ENCODE measurements at places on chromosomes 12 and 14.

- peak; percentile 40 for DNase-seq
Observed at GRCh38 chr14:91354221-91354916, 63.3 kb downstream of the CCDC88C start.

DNA sequence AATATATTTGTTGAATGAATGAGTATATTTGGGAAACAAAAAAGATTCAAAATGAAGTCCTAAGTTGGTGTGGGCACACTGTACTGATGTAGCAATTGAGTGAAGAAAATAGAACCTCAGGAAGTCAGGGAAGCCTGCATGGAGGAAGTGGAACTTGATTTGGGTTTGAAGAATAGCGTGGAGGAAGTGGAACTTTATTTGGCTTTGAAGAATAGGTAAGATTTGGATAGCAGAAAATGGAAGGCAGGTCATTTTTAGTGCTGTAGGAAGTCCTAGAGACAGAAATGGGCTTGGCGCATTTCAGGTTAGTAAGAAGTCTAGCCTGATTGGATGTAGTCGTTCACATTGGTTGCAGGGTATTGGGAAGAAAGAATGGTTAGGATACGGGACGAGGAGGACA, 5.4 kb downstream of the C12orf75 start:
- no peak for DNase-seq

GRCh38 chr12:46770501-46771183, 55.2 kb downstream of the SLC38A4 start:
- peak; percentile 67 for DNase-seq

GRCh38 chr14:93950948-93951634, 23.9 kb downstream of the FAM181A start:
- no peak for DNase-seq

GRCh38 chr14:98956661-98957060, 315.3 kb downstream of the BCL11B start:
- no peak for DNase-seq

- DNase-seq: no peak
Observed at GRCh38 chr14:92427096-92427495, 86.5 kb upstream of the RIN3 start.

DNA sequence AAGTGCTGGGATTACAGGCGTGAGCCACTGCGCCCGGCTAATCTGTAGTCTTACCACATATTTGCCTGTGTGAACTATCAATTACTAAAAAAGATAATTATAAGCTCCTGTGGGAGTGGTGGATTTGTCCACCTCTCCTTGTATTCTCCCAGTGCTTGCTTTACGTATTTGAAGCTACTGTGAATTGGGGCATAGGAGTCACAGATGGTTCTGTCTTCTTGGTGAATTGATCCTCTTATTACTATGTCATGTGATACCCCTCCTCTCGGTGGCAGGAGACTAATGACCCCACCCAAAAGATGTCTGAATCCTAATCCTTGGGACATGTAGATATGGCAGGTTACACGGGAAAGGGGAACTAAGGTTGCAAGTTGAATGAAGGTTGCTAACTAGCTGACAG, 11.8 kb downstream of the GPR132 start:
- no peak for DNase-seq

GRCh38 chr12:67161322-67161918, 107.7 kb upstream of the CAND1 start:
- DNase-seq: peak; percentile 26

DNA sequence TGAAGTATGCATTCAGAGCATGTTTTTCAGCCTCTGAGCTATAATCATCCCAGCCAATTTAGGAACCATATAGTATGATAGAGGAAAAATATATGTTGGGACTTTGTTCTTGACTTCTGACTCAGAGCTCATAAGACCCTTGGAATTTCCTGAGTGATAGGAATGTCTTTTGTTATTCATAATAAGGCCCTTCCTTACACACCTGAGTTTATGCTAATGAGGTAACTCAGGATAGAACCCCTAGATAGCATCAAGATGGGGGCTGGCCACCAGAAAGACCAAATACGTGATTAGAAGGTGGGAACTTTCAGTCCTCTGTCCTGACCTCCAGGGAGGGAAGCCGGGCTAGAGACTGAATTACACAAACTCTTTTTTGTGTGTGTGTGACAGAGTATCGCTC, 32.4 kb upstream of the PLEK2 start:
- DNase-seq: no peak
